ENCODE measurements at places on chromosomes 3 and 15. TPM values are rescaled to one million over a fixed set of nuclear protein-coding genes. Genes with fewer than 3 reads are reported as not detected.

- no peak overlapping the region for H3K4me3 ChIP-seq
- no peak overlapping the region for H3K27ac ChIP-seq
- H3K27me3 ChIP-seq: no peaks in the 10 kb centered on the region
- DNase-seq: no peak
- H3K4me1 ChIP-seq: no peaks in the 10 kb centered on the region
Measured at GRCh38 chr3:65231544-65231943, 543.7 kb upstream of the ADAMTS9 start.

Gene GP9
- not detected for total RNA-seq

Gene SPESP1
- total RNA-seq: 0.23 TPM

Gene SHC4
- total RNA-seq: 0.30 TPM
